ENCODE measurements at places on chromosomes 13 and 19.

- DNase-seq, result no peak
Observed at GRCh38 chr13:100659578-100659977, 15.0 kb downstream of the TMTC4 start.

DNA sequence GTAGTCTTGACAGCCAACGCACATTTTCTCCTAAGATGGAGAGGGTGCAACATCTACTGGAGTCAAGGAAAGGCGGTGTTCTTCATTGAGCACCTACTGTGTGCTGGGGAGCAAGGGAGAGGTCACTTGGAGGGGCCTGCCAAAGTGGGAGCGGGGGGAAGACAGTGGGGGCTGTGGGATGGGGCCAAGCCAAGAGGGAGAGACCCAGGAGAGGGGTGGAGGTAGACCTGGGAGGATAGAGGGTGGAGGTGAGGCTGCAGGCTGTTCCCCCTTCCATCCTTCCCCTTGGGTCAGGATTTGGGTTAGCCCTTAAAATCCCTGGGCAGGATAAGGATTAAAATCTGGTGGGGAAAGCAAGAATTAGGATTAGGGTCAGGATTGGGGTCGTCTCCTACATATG lies 1.7 kb upstream of the PLPP2 start:
- DNase-seq, result no peak

- no peak for DNase-seq
Observed at GRCh38 chr13:43431841-43432240, 354.9 kb downstream of the ENOX1 start.

DNA sequence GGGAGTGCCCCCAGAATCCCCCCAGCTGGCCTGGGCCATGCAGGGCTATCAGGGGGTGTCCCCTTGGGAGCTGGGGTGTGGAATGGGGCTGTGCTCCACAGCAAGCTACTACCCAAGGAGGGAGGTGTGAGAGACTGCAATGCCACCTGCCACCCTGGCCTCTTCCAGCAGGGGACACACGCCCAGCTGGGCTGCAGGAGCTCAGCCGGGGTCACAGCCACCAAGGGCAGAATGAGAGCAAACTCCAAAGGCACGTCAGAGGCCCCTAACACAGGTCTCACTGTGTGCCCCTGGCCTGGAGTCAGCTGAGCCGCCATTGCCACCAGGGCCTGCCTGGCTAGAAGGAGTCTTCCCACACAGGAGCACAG lies 55.5 kb downstream of the MLLT1 start:
- no peak for DNase-seq

DNA sequence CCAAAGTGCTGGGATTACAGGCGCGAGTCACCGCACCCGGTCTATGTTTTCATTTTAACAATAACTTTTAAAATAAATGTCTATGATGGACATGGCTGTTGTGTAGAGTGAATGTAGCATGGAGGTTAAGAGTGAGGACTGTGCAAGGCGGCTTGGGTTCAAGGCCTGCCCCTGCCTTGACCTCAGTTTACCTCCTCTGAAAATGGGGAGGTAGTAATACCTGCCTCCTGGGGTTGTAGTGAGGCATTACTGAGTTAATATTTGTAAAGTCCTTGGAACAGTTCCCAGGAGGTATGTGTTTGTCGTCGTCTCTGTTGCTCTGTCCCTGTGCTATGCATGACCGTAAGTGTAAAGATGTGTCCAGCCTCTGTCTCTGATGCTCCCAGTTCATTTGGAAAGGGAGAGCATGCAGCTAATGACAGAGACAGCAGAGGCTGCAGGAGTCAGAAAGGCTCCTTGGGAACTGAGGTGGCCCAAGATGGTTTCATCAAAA lies 9.4 kb downstream of the GARRE1 start:
- no peak for DNase-seq

- DNase-seq, result no peak
Observed at GRCh38 chr13:83980331-83980730, 98.1 kb upstream of the SLITRK1 start.

GRCh38 chr13:102212729-102213128 lies 189.1 kb downstream of the FGF14 start:
- no peak for DNase-seq

DNA sequence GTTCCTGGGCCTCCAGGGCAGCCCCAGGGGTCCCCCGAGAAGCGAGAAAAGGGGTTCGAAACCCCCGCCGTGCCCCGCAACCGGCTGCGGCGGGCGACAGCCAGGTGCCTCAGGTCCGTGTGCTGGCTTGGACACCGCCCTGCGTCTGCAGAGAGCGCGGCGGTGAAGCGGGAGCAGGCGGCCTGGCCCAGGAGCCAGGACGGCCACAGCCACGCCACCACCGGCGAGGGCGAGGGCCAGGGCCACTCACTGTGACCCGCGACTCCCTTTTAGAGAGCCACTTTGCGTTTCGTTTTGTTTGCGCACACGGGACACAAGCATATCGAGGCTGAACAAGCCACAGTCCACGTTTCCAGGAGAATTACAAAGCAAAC lies 110.4 kb downstream of the CRYL1 start:
- DNase-seq, result no peak

DNA sequence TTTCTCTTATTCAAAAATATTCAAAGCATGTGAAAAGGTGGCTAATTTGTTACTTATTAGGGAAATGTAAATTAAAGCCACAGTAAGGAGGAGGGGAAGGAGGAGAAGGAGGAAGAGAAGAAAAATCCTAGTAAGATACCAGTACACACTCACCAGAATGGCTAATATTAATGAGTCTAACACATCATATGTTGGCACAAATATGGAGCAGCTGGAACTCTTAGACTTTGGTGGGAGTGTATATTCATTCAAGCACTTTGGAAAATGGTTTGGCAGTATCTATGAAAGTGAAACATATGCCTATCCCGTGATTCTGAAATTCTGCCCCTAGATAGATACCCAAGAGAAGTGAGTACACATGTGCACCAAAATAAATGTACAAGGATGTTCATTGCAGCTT lies 38.1 kb upstream of the RGCC start:
- no peak for DNase-seq

GRCh38 chr13:48749699-48750473 lies 96.2 kb downstream of the CYSLTR2 start:
- peak; percentile 89 for DNase-seq

GRCh38 chr13:98312606-98313005 lies 135.5 kb upstream of the RNF113B start:
- no peak for DNase-seq

DNA sequence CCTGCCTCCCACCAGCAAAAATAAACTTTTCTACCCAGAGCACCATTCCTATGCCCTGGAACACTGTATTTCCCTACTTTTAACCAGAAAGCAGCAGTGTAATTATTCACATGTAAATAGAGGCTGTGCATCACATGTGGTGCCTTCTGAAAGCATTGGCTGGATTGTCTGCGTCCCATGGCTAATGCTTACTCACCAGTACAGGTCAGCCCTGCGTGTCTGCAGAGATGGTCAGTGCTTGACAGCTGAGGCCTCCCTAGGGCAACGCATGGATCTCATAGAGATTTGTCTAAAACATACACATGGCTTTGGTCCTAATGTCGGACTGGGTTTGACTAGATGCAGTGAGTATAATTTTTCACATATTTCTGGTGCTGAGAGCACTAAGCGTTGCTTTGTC lies 64.2 kb downstream of the DPY19L3 start:
- DNase-seq, result no peak

DNA sequence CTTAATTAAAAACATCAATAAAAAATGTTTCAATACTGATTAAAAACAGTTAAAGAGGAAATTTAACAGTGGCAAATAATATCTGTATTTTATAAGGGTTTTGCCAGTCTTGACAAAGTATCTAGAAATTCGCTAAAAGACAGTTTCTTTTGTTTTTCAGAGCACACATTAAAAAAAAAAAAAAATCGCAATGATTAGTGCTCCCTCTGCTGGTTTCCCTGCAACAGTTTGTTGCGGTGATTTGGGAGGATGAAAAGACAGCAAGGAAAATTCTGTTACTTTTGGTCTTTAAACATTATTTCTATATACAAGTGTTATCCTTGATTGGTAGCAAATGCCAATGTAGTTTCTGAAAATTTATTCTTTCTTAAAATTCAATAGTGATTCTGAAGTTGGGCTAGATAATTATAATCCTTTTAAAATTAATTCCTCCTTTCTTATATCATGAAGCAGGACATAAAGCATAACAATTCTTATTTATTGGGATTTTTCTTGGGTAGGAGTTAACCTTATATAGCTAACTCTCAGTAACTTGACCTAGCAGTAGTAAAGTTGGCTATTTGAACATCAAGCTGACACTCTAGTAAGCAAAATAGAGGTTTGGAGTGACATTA lies 23.1 kb upstream of the SPRY2 start:
- no peak for DNase-seq

GRCh38 chr13:45162821-45163220 lies 38.0 kb downstream of the KCTD4 start:
- peak; percentile 83 for DNase-seq

DNA sequence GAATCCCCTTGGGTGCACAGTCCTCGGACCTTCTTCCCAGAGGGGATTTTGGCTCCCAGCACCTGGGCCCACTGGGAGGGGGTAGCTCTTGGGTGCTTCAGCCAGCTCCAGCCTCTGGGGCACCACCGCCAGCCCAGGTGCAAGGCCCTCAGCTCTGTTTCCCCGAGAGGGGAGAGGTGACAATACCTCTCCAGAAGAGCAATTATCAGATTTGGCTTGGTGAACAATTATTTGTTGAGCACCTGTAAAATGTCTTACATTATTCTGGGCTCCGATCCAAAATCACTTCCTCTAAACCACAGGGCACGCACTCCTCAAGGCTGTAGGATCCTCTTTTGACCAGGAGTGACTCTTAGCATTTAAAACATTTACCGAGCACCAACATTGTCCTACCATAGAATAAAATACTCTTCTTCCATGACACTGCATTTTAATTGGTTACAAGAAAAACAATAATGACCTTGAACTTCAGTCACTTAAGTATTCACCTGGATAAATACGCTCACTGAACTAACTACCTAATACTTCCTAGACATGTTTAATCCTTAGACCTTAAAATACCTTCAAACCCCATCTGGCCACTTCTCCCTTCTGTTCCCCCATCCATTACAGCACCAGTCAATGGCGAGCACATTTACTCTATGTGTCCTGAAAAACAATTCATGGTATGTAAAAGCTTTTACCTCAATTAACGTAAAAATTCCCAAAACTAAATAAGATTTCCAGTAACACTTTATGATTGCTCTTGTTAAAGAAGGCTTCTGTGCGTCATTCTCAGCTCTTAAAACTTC lies 54.8 kb downstream of the ABCC4 start:
- no peak for DNase-seq

DNA sequence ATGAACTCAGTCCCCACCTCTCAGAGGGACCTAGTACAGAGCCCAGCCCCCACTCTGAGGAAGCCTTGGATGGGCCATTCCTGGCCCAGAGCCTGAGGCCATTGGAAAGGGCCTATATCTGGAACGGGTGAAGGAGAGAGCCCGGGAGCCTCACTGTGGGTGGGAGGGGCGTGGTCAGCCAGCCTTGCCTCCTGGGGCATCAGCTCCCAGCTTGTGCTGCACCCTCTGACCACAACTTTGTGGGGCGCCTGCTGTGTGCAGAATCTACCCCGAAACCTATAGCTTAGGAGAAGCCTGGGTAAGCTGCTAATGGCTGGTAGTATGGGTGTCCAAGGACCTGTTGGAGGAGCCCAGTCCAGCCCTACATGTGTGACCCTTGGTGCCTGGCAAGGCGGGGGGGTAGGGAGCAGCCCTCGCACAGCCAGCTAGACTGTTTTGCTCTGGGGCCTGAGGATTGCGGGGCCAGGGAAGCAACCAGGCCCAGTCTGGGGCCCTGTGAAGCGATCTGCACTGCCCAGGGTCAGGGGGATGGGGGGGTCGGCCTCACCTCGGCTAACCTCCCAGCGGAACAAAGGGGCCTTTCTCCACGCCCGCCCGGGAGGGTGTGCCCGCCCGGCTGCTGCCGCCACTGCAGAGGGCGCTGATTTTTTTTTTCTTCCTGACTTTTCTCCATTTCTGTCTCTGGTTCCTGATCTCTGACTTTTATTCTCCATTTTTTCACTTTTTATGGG lies 42.3 kb downstream of the LYL1 start:
- no peak for DNase-seq

DNA sequence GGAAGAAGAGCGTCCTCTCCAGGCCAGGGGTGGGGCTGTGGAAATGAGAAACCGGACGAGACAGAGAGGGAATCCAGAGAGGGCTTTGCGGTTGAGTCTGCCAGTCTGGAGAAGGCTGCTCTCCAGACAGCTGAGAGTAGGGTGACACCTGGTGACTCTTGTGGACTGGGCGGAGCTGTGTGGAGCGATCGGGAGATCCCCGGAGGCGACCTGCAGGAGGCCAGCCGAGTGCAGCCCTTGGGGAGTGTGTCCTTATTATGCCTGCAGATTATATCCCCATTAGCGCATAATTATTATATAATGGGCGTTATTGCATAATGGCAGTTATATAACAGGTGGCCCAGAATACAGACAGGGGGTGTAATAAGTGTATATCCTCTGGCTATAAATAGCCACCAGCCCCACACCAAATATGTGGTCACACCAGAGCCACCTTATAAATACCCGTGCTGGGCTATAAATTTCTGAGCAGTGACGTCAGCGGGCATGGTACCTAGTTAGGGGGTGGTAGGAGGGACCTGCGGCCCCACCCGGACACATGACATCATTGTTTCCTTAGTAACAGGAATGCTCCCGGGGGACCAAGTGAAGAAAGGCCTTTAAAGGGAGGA lies 41.2 kb downstream of the NFIX start:
- no peak for DNase-seq

GRCh38 chr13:30900436-30900835 lies 5.6 kb upstream of the MEDAG start:
- DNase-seq, result no peak

GRCh38 chr13:20891768-20892167 lies 10.8 kb downstream of the XPO4 start:
- DNase-seq, result no peak

GRCh38 chr19:38120471-38121025 lies 103.5 kb downstream of the DPF1 start:
- no peak for DNase-seq

Data from fibroblast of skin of left quadriceps (primary cell).